ENCODE measurements at places on chromosomes 5 and 9.

DNA sequence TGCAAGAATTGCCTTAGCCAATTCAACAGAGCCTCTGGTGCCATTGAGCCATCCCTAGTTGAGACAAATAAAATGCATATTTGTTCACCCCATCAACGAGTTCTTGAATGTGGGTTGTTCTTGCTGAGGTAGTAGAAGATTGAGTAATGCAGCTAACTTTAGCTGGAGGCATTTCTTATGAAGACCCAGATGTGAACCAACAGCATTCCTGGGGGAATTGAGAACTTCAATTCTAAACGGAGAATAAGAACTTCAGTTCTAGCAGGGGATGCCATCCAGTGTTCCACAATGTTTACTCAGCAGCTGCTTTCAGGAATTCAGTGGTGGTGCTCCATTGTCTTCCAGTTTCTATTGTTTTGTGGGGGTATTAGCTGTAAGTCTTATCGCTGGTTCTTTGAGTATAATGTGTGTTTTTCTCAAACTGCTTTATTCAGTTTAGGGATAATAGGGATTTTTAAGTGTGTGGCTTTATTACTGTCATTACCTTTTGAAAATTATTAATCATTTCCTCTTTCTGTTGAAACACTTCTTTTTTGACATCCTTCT is 1968.2 kb upstream of the NUDT12 start:
- H3K27ac ChIP-seq: no peak overlapping the region
- no peaks in the 10 kb centered on the region for H3K36me3 ChIP-seq
- no peaks in the 10 kb centered on the region for H3K4me1 ChIP-seq
- no peak overlapping the region for H3K4me3 ChIP-seq
- no peaks in the 10 kb centered on the region for H3K27me3 ChIP-seq

- H3K4me3 ChIP-seq: no peak overlapping the region
- DNase-seq: no peak
- H3K27ac ChIP-seq: no peak overlapping the region
- no peaks in the 10 kb centered on the region for H3K36me3 ChIP-seq
- H3K4me1 ChIP-seq: no peaks in the 10 kb centered on the region
Measured at GRCh38 chr5:141772281-141772680, 90.3 kb upstream of the ARAP3 start.

DNA sequence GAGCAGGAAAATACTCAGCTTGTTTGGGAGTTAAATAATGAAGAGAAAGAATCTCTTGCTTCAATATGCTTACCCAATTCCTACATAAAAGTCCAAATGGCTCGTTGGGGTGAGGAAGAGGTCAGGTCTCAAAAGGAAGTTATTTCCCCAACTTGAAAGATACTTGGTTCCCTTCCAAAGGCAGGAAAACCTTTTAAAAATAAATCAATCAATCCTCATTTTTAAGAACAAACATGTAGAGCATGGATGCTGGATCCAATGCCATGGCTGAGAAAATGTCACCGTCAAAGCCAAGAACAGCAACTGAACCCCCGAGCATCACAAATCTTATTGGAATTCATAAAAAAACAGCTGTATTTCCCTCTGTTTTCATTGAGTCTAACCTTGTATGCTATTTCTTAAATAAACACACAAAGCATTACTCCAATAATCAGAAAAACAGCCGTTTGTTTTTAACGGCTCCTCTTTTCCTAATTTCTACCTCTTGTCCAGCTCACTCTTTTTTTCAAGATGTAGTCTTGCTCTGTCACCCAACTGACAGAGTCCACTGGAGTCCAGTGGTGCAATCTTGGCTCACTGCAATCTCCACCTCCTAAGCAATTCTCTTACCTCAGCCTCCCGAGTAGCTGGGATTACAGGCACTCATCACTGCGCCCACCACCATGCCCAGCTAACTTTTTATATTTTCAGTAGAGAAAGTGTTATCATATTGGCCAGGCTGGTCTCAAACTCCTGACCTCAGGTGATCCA is 140.7 kb downstream of the GNA14 start:
- peaks cover 7% of the 10 kb centered on the region for H3K4me1 ChIP-seq
- no peak for DNase-seq
- no peak overlapping the region for H3K27ac ChIP-seq
- H3K27me3 ChIP-seq: no peaks in the 10 kb centered on the region

DNA sequence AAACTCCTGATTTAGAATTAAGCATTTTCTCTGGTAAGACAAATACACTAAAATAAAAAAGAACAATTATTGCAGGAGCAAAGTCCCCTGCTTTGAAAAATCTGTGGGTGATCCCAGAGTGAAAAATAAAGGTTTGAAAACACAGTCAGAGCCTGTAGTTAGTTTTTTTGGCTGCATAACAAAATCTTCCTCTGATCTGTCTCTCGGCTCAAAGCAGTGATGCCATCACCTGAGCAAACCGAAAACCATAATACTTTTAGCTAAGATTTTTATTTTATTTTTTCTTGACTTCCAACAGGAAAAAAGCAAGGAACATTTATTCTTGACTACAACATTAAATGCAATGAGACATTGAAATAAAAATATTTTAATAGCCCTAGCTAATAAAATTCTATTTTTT is 1.2 kb downstream of the CDH18 start:
- no peaks in the 10 kb centered on the region for H3K4me1 ChIP-seq
- DNase-seq: no peak
- no peak overlapping the region for H3K4me3 ChIP-seq

- H3K4me3 ChIP-seq: peak within 1 kb of the TSS; percentile 69
- peak; percentile 61 for DNase-seq
- H3K27me3 ChIP-seq: no peaks in the 10 kb centered on the region
- peaks cover 19% of the 10 kb centered on the region for H3K4me1 ChIP-seq
Measured at GRCh38 chr5:172454358-172455086, at the start of gene SH3PXD2B. SH3PXD2B (minus strand) TSS chr5:172454525; CDS start chr5:172454352, 173 bp downstream.

GRCh38 chr5:181246276-181247049 is 2.8 kb upstream of the RACK1 start:
- peak overlapping the region; percentile 85 for H3K4me3 ChIP-seq
- no peaks in the 10 kb centered on the region for H3K36me3 ChIP-seq
- no peaks in the 10 kb centered on the region for H3K27me3 ChIP-seq
- peak; percentile 91 for DNase-seq

- H3K27me3 ChIP-seq: no peaks in the 10 kb centered on the region
- no peak overlapping the region for H3K27ac ChIP-seq
- no peak for DNase-seq
- no peak overlapping the region for H3K4me3 ChIP-seq
Measured at GRCh38 chr5:76542887-76543690, 80.1 kb downstream of the F2RL2 start.

GRCh38 chr5:156560002-156560401 is 233.0 kb downstream of the SGCD start:
- no peaks in the 10 kb centered on the region for H3K36me3 ChIP-seq
- no peaks in the 10 kb centered on the region for H3K4me1 ChIP-seq
- no peak overlapping the region for H3K27ac ChIP-seq
- no peak for DNase-seq

DNA sequence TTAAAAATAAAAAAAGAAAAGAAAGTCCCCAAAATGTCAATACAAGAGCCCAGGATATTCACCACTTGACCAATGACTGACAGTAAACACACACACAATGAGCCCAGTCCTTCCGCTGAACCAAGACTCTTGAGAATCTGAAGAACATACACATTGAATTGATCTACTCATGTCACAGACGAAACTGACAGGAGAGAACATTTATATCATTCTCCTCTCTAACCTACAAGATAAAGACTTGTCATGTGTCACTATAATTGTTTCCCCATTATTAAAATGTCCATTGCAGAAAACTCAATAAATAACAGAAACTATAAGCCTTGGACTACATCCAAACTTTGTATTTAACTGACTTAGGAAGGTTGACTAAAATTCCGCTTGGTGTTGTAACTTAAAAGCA is 296.7 kb downstream of the EPB41L4A start:
- DNase-seq: no peak
- H3K36me3 ChIP-seq: no peaks in the 10 kb centered on the region
- H3K27me3 ChIP-seq: no peaks in the 10 kb centered on the region
- H3K27ac ChIP-seq: no peak overlapping the region

- no peak overlapping the region for H3K4me3 ChIP-seq
- H3K27ac ChIP-seq: no peak overlapping the region
- H3K4me1 ChIP-seq: peaks cover 8% of the 10 kb centered on the region
- DNase-seq: no peak
- H3K36me3 ChIP-seq: no peaks in the 10 kb centered on the region
Measured at GRCh38 chr9:101026824-101027223, 1.7 kb upstream of the PLPPR1 start.

DNA sequence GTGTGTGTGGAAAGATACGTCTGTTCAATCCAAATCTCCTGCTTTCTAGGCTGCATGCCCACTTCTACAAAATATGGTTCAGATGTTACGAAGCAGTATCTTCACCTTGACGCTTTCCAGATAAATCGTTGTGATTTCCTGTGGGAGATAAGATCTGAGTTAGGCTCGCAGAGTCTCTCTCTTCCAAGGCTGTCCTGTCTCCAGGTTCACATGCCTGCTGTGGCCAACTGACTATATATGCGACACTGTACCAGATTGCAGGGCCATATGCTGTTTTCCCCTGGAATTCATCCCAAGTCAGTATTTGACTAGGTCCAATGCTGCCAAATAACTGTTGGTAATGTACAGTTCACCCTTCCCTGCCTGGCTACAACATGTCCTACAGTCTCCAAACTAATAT is 47.9 kb downstream of the TMEM252 start:
- no peaks in the 10 kb centered on the region for H3K36me3 ChIP-seq
- H3K27ac ChIP-seq: no peak overlapping the region
- no peak overlapping the region for H3K4me3 ChIP-seq
- no peak for DNase-seq
- H3K4me1 ChIP-seq: peaks cover 3% of the 10 kb centered on the region
- H3K27me3 ChIP-seq: no peaks in the 10 kb centered on the region

GRCh38 chr9:84170521-84171141 is 169.9 kb downstream of the SLC28A3 start:
- peak; percentile 75 for DNase-seq
- peaks cover 8% of the 10 kb centered on the region for H3K4me1 ChIP-seq
- H3K27ac ChIP-seq: no peak overlapping the region
- H3K27me3 ChIP-seq: no peaks in the 10 kb centered on the region
- H3K36me3 ChIP-seq: no peaks in the 10 kb centered on the region
- no peak overlapping the region for H3K4me3 ChIP-seq

- H3K36me3 ChIP-seq: no peaks in the 10 kb centered on the region
- H3K4me1 ChIP-seq: no peaks in the 10 kb centered on the region
- H3K27ac ChIP-seq: no peak overlapping the region
- H3K27me3 ChIP-seq: no peaks in the 10 kb centered on the region
- no peak overlapping the region for H3K4me3 ChIP-seq
Measured at GRCh38 chr5:21817668-21818369, 1035.3 kb downstream of the CDH12 start.

DNA sequence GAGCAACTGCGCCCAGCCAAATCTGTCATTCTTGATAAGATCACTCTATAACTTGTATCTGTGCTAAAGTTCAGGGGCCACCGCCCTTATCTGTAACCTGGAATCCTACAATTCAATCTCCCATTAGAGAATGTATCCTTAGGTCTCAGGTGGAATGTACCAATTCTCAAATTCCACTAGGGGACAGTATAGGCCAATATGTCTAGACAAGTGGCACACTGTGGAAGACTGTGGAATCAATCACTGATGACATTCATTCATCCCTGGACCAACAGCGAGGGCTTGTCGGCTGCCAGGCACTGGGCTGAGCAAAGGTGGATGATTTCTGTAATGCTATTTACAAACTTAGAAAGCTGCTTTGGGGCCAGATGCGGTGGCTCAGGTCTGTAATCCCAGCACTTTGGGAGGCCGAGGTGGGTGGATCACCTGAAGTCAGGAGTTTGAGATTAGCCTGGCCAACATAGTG is 28.7 kb upstream of the MEGF9 start:
- H3K4me3 ChIP-seq: no peak overlapping the region
- DNase-seq: no peak
- no peaks in the 10 kb centered on the region for H3K4me1 ChIP-seq
- H3K27me3 ChIP-seq: no peaks in the 10 kb centered on the region
- no peaks in the 10 kb centered on the region for H3K36me3 ChIP-seq

DNA sequence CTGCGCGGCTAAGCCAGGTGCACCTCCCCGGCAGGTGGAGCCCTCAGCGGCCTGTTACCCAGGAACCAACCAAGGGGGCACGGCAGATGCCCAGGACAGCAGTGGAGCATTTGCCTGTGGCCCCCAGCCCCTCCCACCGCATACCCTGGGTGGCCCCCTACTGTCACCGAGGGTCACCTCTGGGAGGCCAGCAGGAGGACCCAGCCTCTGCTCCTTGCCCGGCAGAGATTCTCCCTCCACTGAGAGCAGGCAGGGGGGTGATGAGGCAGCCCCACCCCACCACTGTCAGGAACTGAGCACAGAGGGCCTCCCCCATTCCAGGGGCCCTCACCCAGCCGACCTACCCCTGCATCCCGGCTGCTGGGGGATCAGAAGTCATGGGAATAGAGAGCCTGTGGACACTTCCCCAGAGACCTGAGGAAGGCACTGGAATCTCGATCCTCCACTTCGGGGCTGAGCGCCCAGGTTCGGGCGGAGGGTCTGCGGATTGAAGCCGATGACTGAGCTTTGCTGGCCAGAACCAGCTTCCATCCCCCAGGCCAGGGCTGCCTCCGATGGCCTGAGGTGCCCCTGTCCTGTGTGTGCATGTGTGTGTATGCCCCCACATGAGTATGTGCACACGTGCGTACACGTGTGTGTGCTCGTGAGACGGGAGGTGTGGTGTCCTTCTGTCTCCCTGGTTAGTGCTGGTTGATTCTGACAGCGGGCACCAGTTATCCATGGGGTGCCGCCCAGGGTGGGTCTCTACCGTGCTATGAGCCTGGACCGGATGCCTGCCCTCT is at the start of gene QRFP:
QRFP (minus strand) TSS at position 580 of the 782 bp plus-strand sequence. CDS start 2,974 bp downstream, outside the sequence.
- DNase-seq: no peak
- H3K36me3 ChIP-seq: no peaks in the 10 kb centered on the region
- H3K27ac ChIP-seq: peak within 1 kb of the TSS; percentile 20
- H3K27me3 ChIP-seq: no peaks in the 10 kb centered on the region
- H3K4me1 ChIP-seq: peaks cover 3% of the 10 kb centered on the region

GRCh38 chr9:21160178-21160577 is 6.3 kb downstream of the IFNA21 start:
- no peak overlapping the region for H3K4me3 ChIP-seq
- no peak for DNase-seq
- no peaks in the 10 kb centered on the region for H3K27me3 ChIP-seq
- H3K36me3 ChIP-seq: no peaks in the 10 kb centered on the region

- H3K36me3 ChIP-seq: no peaks in the 10 kb centered on the region
- H3K4me3 ChIP-seq: no peak overlapping the region
- H3K27ac ChIP-seq: no peak overlapping the region
Measured at GRCh38 chr9:111928359-111928720, 31.7 kb downstream of the UGCG start.

GRCh38 chr5:79613549-79613948 is 1.3 kb downstream of the TENT2 start:
- DNase-seq: no peak
- no peaks in the 10 kb centered on the region for H3K27me3 ChIP-seq
- peak overlapping the region; percentile 75 for H3K27ac ChIP-seq

DNA sequence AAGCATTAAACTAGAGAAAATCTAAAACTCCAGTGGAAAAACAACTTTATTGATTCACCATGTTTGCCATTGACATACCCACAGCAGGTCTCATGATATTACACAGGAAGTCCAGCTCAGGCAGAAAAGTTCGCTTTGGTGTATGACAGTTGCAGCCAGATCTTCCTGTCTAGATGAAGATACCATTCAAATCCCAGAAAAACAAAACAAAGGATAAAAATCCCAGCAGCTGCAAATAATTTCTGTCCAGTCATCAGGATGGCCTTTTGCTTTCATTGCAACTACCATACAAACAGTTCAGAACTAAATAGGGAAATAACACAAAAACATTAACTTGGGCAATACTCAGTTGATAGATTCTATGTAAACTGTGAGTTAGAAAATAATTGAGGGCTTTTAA is 136.0 kb upstream of the NREP start:
- DNase-seq: no peak
- H3K27me3 ChIP-seq: no peaks in the 10 kb centered on the region
- H3K4me1 ChIP-seq: no peaks in the 10 kb centered on the region
- H3K27ac ChIP-seq: no peak overlapping the region
- H3K36me3 ChIP-seq: no peaks in the 10 kb centered on the region
- no peak overlapping the region for H3K4me3 ChIP-seq

All from ovary (tissue), 10 donors.